ENCODE measurements at places on chromosomes 12 and 14.

DNA sequence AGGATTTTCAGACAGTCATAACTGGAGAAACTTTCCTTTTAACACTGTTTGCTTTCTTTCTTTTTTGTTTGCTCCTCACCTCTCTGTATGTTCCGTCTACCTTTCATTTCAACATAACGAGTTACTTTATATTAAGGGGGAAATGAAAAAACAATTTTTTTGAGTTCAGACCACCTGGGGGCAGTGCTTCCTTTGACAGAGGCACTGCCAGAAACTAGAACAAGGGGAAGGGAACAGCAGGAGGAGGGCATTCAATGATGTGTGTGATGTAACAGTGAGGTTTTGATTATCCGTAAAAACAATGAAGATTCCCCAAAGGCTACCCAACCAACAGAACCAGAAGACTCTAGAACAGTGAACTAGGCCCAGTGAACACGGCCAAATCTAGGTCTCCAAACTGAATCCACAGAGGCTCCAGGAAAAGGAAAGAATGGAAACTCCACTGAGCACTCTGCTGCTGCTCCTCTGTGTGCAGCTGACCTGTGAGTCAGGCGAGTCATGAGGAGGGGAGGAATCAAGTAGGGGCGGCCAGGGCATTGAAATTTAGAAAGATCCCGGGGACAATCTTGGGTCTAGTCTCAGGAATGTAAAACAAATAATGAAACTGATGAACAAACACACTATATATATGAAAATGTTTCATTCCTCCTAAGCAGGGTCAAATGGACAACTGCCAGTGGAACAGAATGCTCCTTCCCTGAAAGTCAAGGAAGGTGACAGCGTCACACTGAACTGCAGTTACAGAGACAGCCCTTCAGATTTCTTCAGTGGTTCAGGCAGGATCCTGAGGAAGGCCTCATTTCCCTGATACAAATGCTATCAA is 323.5 kb downstream of the DAD1 start:
- DNase-seq: no peak

- DNase-seq: no peak
Measured at GRCh38 chr12:113161415-113162016, 12.0 kb downstream of the CFAP73 start.

- DNase-seq: no peak
Measured at GRCh38 chr14:95294834-95295599, 24.7 kb downstream of the CLMN start.

DNA sequence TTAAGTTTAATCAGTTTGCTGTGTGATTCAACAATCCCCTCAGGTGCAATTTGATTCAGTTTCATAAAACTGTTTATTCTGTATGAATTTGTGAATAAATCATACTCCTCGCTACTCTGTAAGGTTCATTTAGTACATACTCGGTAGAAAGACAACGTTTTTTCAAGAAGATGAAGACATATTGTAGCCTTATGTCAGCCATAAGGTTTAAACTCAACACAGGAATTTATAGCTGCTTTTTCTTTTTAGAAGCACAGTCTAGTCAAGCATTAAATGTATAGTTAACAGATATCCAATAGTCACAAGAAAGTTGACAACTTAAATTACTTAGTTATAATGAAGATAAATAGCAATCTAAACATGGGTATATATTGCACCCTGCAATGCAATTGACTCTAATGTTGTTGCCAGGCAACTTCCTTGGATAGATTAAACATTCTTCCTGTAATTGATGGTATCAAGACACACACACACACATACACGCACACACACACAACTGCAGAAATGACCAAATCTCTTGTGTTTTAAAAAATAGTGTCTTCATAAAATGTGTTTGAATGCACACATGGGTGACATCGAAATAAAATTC is 151.5 kb upstream of the MGAT4C start:
- DNase-seq: no peak

GRCh38 chr12:75665216-75665615 is 153.8 kb upstream of the KRR1 start:
- no peak for DNase-seq

GRCh38 chr12:130658145-130658911 is 57.8 kb downstream of the RIMBP2 start:
- no peak for DNase-seq

DNA sequence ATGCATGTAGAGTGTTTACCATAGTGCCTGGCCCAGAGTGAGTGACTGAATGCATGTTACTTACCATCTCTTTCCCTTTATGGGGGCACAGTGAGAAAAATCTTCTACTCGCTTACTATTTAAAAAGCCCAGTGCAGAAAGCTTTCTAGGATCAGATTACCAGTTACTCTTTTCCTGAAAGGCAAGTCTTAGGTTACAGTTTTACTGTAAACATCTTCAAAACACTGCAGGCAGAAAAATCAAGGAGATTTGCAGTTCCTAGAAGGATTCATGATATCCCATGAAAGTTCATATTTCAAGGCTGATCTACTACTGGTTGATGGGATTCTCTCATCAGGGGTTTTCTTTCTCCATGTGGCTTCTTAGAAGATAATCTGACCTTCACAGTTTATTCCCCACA is 29.3 kb upstream of the DAAM1 start:
- DNase-seq: no peak

All from stimulated activated CD4-positive, alpha-beta T cell treated with anti-CD3 and anti-CD28 coated beads, Interleukin-1b, Interleukin-23, amount 100 ng/mL, for 1 hour (primary cell).